Right ventricle myocardium superior (tissue), 1 donor: ENCODE measurements at places on chromosomes 7 and 10. TPM values are rescaled to one million over a fixed set of nuclear protein-coding genes. Genes with fewer than 3 reads are reported as not detected.

GRCh38 chr7:108200326-108200725 lies 70.2 kb upstream of the LAMB4 start:
- no peak for DNase-seq

- DNase-seq = no peak
Measured at GRCh38 chr10:3623746-3624145, 161.3 kb downstream of the KLF6 start.

The PDCD4 gene
- total RNA-seq = 90.0 TPM

The ERVW-1 gene
- not detected for total RNA-seq

DNA sequence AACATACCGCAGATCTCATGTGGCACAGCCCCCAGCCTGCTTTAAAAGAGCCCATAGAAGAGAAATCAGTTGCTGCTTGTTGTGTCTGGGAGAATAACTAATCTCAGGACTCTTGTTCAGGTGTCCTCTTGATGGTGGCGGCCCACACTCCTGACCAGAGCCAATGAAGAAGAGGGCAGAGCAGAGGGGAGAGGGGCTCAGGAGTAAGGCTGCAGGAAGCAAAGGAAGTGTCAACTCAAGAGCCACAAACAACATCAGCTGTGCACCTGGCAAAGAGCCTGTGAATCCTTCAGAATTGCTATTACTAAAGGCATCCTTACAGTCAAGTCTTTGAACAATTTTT lies 59.8 kb upstream of the PTN start:
- DNase-seq = no peak

The TMEM225B gene
- total RNA-seq = not detected

The STEAP1B gene
- total RNA-seq = 0.43 TPM

- DNase-seq = peak; percentile 23
Measured at GRCh38 chr7:151845412-151846205, 31.3 kb downstream of the PRKAG2 start.

DNA sequence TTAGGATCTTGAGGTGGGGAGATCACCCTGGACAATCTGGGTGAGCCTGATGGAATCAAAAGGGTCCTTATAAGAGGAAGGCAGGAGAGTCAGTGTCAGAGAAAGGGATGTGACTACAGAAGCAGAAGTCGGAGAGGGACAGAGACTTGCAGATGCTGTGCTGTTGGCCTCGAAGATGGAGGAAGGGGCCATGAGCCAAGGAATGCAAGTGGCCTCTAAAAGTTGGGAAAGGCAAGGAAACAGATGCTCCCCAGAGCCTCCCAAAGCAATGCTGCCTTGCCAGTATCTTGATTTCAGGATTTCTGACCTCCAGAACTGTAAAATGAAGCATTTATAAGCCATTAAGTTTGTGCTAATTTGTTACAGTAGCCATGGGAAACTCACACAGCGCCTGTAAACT lies 165.2 kb downstream of the FANK1 start:
- no peak for DNase-seq

DNA sequence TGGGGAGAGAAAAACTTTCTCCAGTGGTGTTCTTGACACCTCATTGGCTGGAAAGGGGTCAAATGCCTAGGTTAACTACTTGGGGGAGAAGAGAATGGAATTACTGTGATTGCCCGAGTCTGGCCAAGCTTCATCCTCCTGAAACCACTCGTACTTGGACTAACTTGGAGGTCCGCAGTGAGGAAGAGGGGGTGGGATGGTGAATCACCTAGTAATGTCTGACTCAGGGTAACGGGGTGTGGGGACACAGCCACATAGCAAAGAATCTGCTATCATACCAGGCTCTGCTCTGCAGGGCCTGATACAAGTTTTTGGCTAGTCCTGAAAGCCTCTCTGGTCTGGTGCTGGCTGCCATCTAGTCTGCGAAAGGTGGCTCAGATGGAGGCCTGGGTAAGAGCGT lies 190.9 kb downstream of the RPS24 start:
- no peak for DNase-seq
